Activated CD4-positive, alpha-beta T cell treated with anti-CD3 and anti-CD28 coated beads, Interleukin-2, amount 10 ng/mL, durations not matched to agents 7 days and 5 days (primary cell): ENCODE measurements at places on chromosomes 7 and 10. TPM values are rescaled to one million over a fixed set of nuclear protein-coding genes. Genes with fewer than 3 reads are reported as not detected.
A peak's percentile ranks its signal among the peaks of the same experiment; 100 is the strongest.

DNA sequence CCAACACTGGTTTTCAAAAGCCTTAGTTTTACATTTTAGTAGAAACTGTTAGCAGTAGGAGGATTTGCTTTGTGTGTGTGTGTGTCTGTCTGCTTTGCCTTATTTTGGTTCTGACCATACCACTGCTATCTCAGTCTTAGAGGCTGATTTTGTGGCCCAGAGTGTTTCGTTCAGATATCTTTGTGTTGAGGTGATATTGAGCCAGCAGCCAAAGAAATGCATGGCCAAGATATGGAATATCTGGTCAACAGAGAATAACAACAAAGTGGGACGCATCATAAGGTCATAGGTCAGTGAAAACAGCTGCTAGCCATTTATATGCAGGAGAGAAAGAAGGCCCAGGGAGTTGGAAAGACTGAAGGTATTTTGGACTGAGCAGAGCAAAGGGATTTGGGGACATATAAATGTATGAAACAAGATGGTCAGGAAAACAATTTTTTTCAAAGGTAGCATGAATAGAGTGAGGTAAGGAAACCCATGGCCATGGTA, 47.7 kb downstream of the KIAA1217 start:
- no peak for DNase-seq

DNA sequence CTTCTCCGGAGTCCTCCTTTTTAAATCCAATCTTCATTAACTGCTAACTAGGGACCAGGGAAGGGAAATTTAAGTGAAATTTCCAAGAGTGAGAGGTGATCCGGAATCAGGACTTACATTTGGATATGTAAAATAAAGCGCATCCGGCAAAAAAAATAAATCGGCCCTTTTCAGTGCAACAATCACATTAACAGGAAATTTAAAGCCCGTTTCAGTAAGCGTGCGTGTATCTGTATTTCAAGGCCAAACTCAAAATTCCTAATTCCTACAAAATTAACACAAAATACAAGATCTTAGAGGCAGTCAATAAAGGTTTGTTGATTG, 771 bp downstream of the DNAJC9 start:
- no peak for DNase-seq

- DNase-seq: no peak
These were observed 2.2 kb downstream of the FZD8 start for GRCh38 chr10:35639728-35640401.

DNA sequence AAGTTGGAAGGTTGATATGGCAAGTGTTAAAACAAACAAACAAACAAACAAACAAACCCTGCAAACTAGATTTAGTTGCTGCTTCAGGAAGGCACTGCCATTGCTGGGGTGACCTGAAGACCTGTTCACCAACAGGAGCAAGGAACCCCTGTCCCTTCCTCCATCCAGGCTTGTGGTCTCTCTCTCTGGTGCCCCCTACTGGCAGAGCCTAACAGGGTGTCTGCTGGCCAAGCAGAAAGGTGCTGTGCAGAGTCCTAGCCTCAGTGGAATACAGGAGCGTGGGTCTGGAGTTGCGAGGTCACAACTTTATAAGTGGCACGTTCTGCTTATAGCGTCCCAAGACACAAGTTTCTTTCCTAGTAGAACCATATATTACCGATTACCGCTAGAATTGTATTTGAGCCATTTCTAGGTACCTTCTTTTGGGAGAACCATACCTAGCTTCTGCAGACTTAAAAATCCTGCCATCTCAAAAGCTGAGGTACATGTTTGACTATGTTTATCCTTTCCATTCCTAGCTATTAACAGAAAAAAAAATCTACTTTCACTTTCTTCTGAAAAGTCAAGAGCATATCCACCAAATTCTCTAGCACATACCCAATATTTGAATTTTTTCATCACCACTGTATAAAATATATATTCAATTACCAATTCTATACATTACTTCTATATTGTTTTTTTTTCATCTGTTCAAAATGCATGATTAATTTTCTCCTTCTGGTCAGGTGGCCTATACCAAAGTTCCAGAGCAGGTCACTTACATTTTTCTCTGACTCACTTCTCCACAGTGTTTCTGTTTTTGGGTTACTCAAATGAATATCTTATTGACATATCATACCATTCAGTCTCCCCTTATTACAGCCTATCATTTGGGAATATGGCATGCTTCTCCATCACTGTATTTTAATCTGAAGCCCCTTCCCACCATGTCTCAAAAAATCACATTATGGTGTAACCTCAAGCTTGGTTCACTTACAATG, 29.1 kb upstream of the CALD1 start:
- DNase-seq: peak; percentile 69

RBM17 gene
- total RNA-seq: 177 TPM

DNA sequence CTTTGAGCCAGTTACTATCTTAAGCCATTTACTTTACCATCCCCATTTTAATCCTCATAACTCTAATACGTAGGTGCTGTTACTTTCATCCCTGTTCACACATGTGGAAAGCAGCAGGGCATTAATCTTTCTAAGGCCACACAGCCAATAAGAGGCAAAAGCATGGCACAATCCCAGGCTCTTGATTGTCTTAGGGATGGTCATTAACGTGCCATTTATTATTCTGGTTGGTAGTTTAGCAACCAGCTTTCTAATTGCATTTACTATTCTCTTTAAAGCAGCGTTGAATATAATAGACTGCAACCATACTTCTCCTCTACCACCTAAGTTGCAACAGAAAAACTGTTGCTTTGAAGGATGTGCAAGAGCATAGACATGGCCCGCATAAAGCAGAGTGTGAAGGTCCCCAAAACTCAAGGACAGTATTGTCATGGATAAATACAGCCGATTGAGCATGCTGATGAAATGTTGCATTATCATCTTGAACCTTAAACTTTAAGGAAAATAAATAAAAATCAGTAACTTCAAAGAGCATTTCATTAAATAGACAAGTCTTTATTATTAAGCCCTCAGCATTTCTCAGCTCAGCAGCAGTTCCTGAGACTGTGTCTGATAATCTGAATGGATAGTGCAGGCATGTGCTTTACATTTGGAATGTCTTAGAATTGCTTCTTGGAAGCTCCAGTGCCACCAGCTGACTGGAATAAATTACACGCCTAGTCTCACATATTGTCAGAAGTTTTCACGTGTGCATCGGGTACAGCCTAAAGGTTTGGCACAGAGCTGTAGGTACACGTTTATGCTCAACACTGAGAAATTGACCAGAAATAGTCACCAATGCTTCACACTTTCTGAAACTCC, 467.1 kb downstream of the SDK1 start:
- no peak for DNase-seq

KCND2 gene
- not detected for total RNA-seq

FAM25A gene
- total RNA-seq: not detected

AGBL3 gene
- total RNA-seq: 1.9 TPM

- peak; percentile 36 for DNase-seq
These were observed 7.5 kb downstream of the DYNC2I1 start for GRCh38 chr7:158863611-158864506.

DNA sequence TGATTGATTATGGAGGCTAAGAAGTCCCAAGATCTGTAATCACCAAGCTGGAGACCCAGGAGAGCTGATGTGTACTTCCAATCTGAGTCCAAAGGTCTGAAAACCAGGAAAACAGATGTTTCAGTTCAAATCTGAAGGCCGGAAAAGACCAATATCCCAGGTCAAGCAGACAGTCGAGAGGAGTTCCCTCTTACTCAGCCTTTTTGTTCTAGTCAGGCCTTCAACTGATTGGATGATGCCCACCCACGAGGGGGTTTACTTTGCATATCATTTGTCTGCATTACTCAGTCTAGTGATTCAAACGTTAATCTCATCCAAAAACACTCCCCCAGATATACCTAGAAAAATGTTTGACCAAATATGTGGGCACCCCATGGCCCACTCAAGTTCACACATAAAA, 7.4 kb upstream of the ARID5B start:
- DNase-seq: no peak

LEP gene
- not detected for total RNA-seq

- DNase-seq: no peak
These were observed 91.7 kb upstream of the ZMIZ1 start for GRCh38 chr10:78976825-78977755.

- no peak for DNase-seq
These were observed 2.7 kb downstream of the STK17A start for GRCh38 chr7:43585562-43585961.

DNA sequence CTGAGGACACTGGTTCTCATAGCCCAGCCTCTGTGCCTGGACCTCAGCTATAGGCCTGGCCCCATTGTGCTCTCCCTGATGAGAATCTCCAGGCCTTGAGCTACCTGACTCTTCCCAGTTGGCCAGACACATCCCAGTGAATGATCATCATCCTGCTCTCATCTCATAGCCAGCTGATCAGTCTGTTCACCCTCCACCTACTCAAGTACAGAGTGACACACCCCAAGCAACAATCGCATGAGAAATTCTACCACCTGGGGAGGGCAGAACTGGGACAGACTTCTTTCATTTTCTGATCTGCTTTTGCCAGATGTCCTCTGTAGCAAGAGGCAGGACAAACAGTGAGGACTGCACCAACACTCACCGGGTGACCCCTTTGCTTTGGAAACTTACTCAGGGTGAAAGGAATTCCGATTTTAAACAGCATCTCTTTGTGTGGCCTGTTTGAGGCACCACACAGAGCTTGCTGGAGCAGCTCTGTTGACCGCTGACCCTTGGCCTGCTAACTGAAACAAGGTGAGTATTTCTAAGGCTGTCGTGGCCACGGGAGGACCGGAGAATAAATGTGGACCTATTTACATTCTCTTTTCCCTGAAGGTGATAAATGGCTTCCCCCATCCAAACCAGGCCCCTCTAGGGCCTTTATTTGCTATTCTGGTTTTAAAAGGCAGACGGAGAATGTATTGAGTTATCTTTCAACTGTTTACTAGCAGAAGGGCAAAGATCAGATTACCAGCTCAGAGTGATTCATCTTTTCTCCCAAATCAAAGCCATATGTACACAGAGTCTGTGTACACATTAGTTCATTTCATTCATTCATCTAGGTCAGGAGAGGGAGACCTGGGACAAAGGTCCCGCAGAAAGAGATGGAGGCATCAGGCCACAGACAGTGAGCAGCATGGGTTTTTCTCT, 181.4 kb upstream of the TNS3 start:
- no peak for DNase-seq

- DNase-seq: peak; percentile 73
These were observed at the start of gene FAM171A1 for GRCh38 chr10:15370856-15371701. TSS of gene FAM171A1 (minus strand) at chr10:15371289. CDS start at chr10:15371052, 237 bp downstream.
